ENCODE measurements at places on chromosomes 4 and X. TPM values are rescaled to one million over a fixed set of nuclear protein-coding genes. Genes with fewer than 3 reads are reported as not detected.

The PTPN13 gene
- 34.3 TPM for polyA plus RNA-seq

The UGT2B15 gene
- polyA plus RNA-seq = not detected

The MCF2 gene
- polyA plus RNA-seq = 0.08 TPM

GRCh38 chr4:143273160-143273917 is 63.3 kb upstream of the GAB1 start:
- no peak for DNase-seq
- H3K27ac ChIP-seq = no peak overlapping the region
- no peaks in the 10 kb centered on the region for H3K36me3 ChIP-seq
- no peaks in the 10 kb centered on the region for H3K4me1 ChIP-seq

GRCh38 chr4:62342346-62342745 is 1142.2 kb downstream of the ADGRL3 start:
- no peaks in the 10 kb centered on the region for H3K27me3 ChIP-seq
- no peak for DNase-seq
- no peaks in the 10 kb centered on the region for H3K36me3 ChIP-seq
- no peak overlapping the region for H3K27ac ChIP-seq

DNA sequence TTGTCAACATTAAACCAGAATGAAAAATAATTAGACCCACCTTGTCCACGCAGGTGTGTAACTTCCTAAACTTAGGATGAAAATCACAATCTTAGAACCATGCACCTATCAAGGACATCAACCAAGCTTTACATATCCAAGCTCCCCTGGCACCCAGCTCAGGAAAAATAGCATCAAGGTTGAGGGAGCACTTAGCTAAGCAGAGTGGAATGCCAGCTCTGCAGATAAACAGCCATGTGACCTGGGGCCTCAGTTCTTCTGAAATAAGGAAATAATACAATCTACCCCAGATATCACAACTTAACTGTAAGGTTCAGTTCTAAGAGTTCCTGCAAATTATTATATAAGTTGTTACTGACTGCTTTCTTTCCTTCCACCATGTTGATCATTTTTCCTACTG is 64.7 kb downstream of the DHX15 start:
- H3K4me1 ChIP-seq = no peaks in the 10 kb centered on the region
- peaks cover 27% of the 10 kb centered on the region for H3K36me3 ChIP-seq
- H3K27me3 ChIP-seq = no peaks in the 10 kb centered on the region
- H3K4me3 ChIP-seq = no peak overlapping the region
- H3K27ac ChIP-seq = no peak overlapping the region
- DNase-seq = no peak

- H3K4me3 ChIP-seq = no peak overlapping the region
- H3K27me3 ChIP-seq = no peaks in the 10 kb centered on the region
- DNase-seq = no peak
- H3K27ac ChIP-seq = no peak overlapping the region
- H3K4me1 ChIP-seq = no peaks in the 10 kb centered on the region
Observed at GRCh38 chr4:164606478-164606877, 147.5 kb upstream of the SMIM31 start.

DNA sequence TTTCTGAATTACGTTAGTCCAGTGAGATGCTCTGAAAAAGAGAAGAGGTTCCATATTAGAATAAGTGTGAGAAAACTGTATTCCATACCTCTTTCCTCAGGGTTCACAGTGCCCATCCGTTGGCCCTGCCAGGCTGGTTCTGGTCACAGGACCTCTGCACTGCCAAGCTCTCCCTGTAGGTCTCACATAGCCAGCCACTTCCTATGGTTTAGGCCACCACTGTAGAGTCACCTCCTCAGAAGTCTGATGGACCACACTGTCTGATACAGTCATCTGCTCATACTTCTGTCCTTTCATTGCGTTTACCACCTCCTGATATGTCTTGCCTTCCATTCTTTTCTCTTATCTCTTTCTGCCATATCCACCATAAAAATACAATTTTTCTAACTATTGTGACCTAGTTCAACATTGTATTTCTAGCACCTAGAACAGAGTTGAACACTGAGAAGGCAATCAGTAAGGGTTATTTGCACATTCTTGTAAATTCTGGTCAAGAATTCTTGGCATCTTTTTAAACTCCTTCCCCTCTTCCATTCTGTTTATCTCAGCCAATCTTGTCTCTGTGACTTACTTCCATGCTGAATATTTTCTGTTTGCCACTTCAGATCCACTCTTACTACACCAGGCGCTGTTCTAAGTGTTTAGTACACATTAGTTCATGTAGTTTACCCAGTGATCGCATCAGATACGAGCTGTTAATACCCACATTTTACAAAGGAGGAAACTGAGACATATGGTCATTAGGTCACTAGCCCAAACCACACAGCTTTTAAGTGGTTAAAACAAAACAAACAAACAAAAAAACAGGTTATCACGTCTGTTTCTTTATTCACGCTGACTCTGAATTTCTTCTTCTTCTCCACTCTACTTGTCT is 125.6 kb downstream of the CBR4 start:
- no peak for DNase-seq
- H3K36me3 ChIP-seq = no peaks in the 10 kb centered on the region
- H3K27me3 ChIP-seq = no peaks in the 10 kb centered on the region
- H3K27ac ChIP-seq = no peak overlapping the region
- 0 out of 2 replicates have a peak, but pooled peaks cover 4% of the 10 kb centered on the region for H3K4me1 ChIP-seq

DNA sequence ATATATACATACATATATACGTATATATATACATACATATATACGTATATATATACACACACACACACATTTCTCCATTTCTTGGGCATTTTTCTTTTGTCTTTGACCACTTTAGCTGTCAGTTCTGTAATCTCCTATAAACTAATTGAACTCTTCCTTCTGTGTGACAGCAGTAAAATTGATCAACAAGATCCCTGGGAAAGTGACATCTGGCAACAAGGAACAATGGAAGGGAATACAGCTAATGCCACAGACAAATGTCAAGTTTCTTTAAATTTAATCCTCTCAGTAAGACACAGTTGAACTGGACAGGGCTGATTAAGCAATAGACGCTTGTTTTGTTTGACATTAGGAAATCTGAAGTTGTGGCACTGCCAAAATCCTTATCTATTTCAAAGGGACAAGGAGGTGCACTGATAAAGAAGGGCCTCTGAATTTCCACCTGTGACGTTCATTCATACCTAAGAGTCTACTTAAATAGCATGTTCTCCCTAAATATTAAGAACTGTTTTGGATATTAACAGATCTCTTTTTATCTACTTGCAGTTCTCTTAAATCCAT is 126.9 kb downstream of the RNF150 start:
- H3K27me3 ChIP-seq = no peaks in the 10 kb centered on the region
- H3K4me3 ChIP-seq = no peak overlapping the region
- no peak overlapping the region for H3K27ac ChIP-seq
- H3K4me1 ChIP-seq = no peaks in the 10 kb centered on the region
- H3K36me3 ChIP-seq = no peaks in the 10 kb centered on the region

- H3K36me3 ChIP-seq = no peaks in the 10 kb centered on the region
- peak overlapping the region; percentile 77 for H3K4me3 ChIP-seq
- H3K27ac ChIP-seq = peak overlapping the region; percentile 78
- no peak for DNase-seq
Observed at GRCh38 chrX:47191806-47192401, 1.7 kb upstream of the UBA1 start.

GRCh38 chr4:176308441-176308840 is 11.3 kb upstream of the SPCS3 start:
- no peak for DNase-seq
- peaks cover 17% of the 10 kb centered on the region for H3K4me1 ChIP-seq
- no peak overlapping the region for H3K4me3 ChIP-seq
- H3K27ac ChIP-seq = no peak overlapping the region
- no peaks in the 10 kb centered on the region for H3K27me3 ChIP-seq

DNA sequence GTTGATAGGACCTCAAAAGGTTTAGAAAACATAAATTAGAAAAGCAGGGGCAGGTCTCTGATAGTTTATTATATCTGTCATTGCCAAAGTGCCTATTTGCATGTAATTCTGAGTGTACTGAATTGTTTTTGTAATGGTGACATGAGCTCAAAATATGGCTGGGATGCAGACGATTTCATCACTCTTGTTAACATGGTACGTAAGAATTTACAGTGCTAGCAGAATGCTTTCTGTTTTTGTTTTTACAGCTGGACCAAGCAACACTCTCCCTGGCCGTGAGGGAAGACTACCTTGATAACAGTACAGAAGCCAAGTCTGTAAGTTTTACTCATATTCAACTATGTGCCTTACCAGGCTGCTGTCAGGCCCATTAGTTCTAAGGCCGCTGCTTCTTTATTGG is 58.1 kb downstream of the PHEX start:
- no peaks in the 10 kb centered on the region for H3K36me3 ChIP-seq
- no peaks in the 10 kb centered on the region for H3K27me3 ChIP-seq
- H3K4me3 ChIP-seq = no peak overlapping the region

DNA sequence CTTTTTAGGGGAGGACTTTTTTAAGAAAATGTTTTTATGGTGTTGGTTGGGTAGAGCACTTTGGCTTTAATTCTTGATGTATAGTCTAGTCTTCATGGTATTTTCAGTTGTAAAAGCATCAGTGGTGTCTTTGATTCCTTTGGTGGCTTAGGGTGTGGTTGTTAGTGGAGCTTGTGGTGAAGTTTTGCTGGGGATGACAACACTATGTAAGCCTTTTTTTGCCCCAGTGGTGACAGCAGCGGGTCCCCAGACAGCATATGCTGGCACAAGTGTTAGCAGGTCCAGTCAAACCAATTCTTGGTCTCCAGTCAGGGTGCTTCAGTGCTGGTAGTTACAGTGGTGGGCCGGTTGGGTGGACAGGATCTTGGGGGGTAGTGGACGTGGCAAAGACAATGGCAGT is 52.0 kb downstream of the CHIC1 start:
- H3K27ac ChIP-seq = no peak overlapping the region
- DNase-seq = no peak
- H3K36me3 ChIP-seq = no peaks in the 10 kb centered on the region
- no peaks in the 10 kb centered on the region for H3K4me1 ChIP-seq

- H3K27me3 ChIP-seq = no peaks in the 10 kb centered on the region
- no peak overlapping the region for H3K4me3 ChIP-seq
- DNase-seq = no peak
Observed at GRCh38 chr4:8211251-8211650, 12.2 kb downstream of the SH3TC1 start.

DNA sequence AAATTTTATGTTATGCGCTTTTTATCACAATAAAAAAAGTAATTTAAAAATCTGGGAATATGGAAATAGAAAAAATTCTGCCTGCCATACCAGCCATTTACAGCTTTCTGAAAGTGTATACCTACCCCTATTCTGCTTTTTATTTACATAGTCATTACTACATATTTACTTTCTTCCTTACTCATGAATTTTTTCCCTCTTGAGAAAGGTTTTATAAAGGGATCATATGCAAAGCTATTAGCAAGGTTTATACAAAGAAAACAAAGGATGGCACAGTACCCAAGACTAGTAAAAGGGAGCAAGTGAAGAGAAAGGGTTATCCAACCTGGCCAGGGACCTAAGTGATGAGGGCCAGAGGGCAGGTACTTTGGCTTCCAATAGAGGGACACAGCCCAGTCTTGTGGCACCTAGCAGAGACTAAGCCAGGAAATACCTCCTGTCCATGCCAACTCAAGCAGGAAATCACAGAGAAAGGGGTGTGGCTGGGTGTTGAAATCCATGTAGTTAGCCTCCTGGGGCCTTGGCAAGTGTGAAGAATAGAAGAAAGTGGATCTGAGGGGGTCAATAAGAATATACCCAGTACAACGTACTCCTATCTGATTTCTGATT is 207.3 kb upstream of the VEGFC start:
- DNase-seq = no peak
- no peaks in the 10 kb centered on the region for H3K36me3 ChIP-seq
- H3K27ac ChIP-seq = no peak overlapping the region
- H3K4me1 ChIP-seq = no peaks in the 10 kb centered on the region
- H3K4me3 ChIP-seq = no peak overlapping the region

DNA sequence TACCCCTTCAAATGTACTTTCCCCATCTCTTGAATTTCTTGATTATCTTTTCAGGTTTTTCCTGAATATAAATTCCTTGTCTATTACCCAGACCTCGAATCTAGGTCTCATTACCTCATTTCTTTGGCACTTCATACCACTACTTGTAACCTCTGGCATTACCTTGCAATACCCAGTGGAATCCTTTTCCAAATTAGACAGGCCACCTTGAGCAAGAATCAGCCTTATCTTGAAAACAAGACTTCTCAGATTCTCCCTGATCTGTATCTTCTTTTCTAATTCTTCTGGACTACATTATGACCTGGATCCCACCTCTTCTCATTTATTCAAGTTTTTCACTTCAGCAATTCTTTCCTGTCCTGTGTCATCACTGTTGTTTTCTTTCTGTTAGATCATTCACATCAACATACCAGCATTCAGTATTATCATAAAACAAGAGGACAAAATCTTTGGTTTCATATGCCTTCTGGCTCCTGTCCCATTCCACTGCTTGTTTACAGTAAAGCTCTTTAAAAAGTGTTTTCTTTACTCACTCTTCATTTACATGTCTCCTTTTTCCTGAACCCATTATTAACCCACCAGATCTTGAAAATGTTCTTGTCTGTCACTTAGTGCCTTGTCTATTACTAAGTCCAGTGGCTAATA is 275.6 kb upstream of the HS3ST1 start:
- H3K36me3 ChIP-seq = no peaks in the 10 kb centered on the region
- no peak overlapping the region for H3K27ac ChIP-seq
- no peaks in the 10 kb centered on the region for H3K27me3 ChIP-seq
- no peak overlapping the region for H3K4me3 ChIP-seq
- DNase-seq = no peak
- H3K4me1 ChIP-seq = no peaks in the 10 kb centered on the region

DNA sequence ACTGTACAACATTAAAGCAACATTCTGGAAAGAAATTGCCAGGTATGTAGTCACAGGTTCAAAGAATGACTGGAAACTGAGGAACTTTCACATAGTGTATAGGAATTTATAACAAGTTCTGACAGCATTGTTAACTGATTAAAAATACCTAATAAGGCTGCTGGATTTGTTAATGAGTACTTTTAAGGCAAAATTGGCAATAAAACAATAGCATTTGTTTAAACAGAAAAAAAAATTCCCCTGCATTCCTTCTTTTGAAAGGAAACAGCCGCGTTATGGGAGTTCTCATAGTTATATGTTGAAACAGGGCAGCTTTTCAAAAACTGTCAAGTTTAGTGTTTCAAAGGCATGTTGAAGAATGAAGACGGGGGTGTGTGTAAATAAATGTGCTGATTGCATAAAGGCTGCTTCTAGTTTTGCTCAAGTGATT is 282.5 kb upstream of the FAT1 start:
- H3K4me3 ChIP-seq = no peak overlapping the region
- no peaks in the 10 kb centered on the region for H3K27me3 ChIP-seq
- no peaks in the 10 kb centered on the region for H3K36me3 ChIP-seq
- no peak for DNase-seq
- H3K4me1 ChIP-seq = no peaks in the 10 kb centered on the region

DNA sequence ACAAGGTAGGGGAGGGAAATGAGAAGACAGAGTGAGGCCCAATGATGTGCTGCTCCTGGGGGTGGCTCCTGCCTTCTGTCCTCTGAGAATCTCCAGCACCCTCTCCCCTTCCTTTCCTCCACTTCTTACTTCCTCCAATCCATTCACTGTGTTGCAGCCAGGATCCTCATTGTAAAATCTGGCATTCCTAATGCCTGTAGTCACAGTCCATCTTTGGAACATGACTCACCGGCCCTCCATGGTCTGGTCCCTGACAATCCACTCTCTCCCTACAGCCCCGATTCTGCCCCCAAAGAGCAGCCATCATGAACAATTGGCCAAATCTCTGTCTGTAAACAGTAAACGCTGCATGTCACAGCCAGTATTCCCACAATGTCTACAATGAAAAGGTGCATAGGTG is 72.9 kb downstream of the CLNK start:
- H3K4me3 ChIP-seq = no peak overlapping the region
- H3K27ac ChIP-seq = no peak overlapping the region
- H3K27me3 ChIP-seq = no peaks in the 10 kb centered on the region
- DNase-seq = no peak

Measured in GM12878 (cell line).